ENCODE measurements at places on chromosomes 2 and 18.

DNA sequence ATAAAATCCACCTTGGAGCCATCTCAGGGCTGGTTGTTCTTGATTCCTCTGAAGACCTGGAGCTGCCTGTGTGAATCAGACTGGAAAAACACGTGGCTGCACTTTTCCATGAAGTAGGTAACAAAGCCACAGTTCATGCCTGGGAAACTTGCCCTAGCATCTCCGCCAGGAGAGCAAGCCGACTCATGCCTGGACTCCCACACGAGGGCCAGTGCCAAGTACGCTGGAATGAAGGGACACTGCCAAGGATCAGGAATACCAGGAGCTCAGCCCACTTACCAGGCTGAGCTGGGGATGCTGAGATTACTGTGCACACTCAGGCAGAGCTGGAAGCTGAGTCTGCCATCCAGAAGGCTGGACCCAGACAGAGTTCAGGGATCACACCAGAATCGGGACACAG lies 10.9 kb upstream of the FHL2 start:
- DNase-seq, result no peak

DNA sequence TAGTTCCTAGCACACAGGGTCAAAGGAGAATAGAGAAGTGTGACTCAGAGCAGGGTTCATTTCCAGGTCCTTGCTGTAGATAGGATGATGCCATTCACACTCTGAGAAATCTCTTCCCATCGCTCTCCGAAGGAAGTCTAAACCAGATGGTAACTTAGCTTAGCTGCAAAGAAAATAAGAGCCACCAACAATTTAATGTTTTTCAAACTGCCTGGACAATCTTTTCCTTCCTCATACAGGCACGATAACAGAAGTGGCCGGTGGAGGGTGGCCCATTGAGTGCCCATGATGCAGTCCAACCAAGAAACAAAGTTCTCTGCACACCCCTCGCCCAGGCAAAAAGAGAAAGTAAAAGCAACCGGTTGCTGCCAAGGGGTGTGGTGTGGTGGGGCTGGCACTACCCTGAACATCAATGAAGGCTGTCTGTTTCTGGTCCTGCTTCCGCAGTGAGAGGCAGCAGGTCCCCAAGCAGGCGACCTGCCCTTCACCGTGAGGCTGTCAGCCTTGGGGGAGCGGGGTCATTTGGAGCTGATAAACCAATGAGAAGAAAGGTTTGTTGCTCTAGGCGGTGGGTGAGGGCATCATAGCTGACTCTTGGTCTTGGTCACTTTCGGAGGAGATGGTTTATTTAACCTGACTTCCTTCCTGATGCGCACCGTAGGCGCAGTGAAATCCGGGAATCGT lies 105.6 kb upstream of the CD302 start:
- DNase-seq, result peak; percentile 25

- no peak for DNase-seq
Measured at GRCh38 chr2:9261231-9261883, 54.7 kb downstream of the ASAP2 start.

DNA sequence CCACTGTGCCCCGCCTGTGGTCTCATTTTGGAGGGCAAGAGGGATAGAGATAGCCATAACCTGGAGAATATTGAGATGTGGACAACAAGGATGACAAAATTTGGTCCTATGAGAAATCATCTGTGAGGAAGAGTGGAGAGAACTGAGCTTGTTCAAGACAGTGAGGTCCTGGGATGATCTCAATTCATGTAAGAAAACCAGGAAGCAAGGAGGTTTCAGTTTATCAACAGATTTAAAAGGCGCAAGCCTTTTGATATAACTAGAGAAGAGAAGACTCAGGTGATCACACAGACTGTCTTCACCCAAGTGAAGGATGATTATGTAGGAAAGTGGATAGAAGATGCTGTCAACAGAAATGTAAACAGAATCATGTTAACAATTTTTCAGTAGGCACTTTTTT lies 39.1 kb downstream of the PCBP1 start:
- no peak for DNase-seq

- peak; percentile 5 for DNase-seq
Measured at GRCh38 chr2:224520064-224520463, 65.1 kb downstream of the CUL3 start.

GRCh38 chr2:181143790-181144300 lies 163.4 kb downstream of the UBE2E3 start:
- no peak for DNase-seq

GRCh38 chr18:51621113-51621863 lies 423.8 kb upstream of the MEX3C start:
- peak; percentile 20 for DNase-seq

DNA sequence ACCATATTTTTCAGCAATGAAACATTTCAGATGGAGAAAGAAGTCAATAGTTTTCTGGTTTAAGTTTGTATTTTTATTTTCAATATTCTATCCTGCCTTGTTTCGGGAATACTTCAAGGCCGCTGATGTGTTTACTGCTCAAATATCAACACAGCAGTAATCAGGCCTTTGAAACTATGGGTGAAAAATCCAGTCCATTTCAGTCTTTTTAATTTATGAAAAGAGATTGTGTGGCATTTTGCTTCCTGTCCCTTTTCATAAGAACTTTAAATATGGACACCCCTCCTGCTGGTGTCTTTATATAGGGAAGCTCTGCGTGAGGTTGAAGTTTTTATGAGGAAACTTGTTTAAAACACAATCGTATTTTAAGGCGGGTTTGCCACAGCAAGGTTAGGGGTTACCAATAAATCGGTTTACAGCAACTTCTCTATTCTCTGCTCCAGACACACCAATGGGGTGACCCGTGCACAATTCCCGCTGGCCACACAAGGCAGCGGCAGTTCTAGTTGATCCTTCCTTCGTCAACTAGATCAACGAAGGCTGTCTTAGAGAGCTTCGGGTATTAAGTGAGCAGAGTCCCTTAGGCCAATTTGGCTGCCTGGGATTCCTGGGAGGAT lies 1.2 kb upstream of the TANC1 start:
- no peak for DNase-seq

GRCh38 chr18:24054130-24054529 lies 39.6 kb downstream of the TTC39C start:
- DNase-seq, result no peak

GRCh38 chr2:180707884-180708205 lies 272.6 kb upstream of the UBE2E3 start:
- no peak for DNase-seq

DNA sequence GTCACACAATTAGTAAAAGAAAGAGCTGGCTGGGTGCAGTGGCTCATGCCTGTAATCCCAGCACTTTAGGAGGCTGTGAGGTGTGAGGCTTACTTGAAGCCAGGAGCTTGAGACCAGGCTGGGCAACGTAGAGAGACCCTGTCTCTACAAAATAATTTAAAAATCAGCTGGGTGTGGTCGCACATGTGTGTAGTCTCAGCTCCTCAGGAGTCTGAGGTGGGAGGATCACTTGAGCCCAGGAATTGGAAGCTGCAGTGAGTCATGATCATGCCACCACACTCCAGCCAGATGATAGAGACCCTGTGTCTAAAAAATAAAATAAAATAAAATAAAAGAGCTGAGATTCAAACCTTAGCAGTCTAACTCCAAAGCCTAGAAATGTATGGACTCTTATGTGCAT lies 39.0 kb upstream of the NEDD4L start:
- DNase-seq, result no peak

- no peak for DNase-seq
Measured at GRCh38 chr2:32189011-32189410, 23.3 kb downstream of the SLC30A6 start.

DNA sequence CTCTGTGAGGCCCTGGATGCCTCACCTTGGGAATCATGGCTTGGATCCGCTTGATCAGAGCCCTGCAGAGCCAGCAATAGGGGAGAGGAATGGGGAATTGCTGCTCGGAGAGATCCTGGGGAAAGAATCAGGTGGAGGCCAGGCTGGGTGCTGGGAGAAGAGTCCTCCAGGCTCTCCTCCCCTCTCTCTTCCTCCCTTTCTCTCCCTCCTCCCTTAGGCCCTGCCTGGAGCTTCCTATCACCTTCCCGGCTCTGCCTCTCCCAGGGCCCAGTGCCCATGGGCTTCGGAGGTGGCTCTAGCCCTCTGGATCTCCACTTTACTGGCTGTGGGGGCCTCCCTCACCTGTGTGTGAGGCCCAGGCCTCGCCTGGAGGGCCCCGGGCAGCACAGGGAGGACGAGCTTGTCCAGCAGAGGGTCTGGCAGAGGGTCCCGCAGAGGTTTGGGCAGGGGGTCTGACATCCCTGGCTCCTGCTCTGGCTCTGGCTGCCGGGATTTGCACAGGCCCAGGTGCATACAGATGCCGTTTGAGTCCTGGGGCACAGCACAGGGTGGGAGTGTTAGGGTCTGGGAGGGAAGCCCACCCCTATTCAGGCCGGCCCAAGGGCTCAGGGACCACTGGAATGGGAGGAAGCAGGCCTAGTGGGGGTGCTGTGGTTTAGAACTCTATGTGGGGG lies 2.6 kb downstream of the SFTPB start:
- DNase-seq, result no peak

DNA sequence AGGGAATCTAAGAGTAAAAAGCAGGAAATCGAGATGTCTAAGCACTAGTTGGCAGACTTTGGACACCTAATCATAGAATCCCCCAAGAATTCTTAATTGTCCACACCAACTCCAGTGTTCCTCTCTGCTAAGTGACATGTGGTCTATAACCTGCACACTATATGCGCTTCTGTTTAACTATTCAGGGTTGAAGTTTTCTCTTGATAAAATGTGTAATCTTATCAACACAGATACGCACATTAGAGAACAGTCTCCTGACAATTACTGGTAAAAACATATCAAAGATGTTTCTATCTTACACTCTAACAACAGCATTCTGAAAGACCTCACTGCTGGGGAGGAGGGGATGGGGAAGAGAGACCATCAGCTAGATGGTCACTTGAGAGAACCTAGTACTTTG lies 3.9 kb downstream of the ABCB11 start:
- DNase-seq, result no peak

GRCh38 chr18:7305416-7305815 lies 74.5 kb downstream of the LRRC30 start:
- DNase-seq, result no peak

GRCh38 chr2:42809819-42810120 lies 17.4 kb upstream of the HAAO start:
- no peak for DNase-seq

DNA sequence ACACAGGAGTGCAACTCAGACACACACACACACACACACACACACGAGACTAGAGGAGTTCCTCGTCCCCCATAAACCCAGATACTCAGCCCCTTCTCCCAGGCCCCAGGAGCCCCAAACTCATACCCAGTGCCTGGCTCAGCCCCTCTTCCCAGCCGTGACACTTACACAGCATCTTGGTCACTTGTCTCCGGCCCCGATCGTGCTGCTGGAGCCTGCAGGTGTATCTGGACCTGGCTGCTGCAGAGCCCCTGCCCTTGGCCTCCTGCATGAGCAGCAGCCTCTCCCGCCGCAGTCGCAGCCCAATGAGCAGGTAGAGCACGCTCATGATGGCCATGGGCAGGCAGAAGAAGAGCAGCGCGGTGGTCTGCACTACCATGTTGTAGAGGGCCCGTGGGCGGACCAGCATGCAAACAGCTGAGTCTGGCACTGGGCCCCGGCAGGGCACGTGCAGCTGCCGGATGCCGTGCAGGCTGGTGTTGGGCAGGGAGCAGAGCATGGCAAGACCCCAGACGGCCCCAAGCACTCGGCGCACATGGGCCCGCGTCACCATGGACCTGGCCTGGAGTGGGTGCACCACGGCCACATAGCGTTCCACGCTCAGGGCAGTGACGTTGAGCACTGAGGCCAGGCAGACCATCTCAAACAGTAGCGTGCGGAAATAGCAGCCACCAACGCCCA lies 2.1 kb downstream of the NMUR1 start:
- DNase-seq, result no peak

- no peak for DNase-seq
Measured at GRCh38 chr2:20421336-20421987, 25.4 kb upstream of the RHOB start.

DNA sequence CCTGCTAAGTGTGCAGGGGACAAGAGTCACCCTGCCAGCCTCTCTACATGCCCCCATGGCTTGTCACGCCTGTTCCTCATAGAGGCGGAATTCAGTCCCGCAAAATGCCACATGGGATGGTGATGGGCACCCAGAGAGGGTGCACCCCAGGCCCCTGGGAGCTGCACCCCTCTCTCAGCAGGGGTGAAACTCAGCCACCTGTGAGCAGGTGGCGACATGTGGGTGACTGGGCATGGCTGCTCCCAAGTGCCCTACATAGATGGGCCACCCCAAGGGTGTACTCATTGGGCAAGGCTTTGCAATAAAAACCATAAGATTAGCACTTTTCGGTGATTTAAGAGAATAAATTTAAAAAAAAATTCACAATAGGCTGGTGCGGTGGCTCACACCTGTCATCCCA lies 6.3 kb downstream of the HS6ST1 start:
- DNase-seq, result no peak

DNA sequence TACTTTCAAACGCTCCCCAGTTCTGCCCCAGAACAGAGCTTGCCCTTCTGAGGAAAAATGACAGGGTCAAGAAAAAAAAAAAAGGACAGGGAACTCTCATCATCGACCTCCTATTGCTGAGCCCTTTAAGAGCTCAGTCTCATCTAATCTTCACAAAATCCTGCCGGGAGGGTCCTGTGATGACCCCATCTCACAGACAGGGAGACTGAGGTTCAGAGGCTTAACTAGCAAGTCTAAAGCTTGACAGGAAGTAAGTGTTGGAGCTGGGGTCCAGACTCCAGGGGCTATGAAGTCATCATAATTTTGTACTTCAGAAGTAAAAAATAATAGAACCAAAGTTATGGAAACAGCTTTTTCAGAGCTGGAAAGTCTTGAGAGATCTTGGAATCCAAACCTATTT lies 171.1 kb upstream of the MYCN start:
- DNase-seq, result no peak

DNA sequence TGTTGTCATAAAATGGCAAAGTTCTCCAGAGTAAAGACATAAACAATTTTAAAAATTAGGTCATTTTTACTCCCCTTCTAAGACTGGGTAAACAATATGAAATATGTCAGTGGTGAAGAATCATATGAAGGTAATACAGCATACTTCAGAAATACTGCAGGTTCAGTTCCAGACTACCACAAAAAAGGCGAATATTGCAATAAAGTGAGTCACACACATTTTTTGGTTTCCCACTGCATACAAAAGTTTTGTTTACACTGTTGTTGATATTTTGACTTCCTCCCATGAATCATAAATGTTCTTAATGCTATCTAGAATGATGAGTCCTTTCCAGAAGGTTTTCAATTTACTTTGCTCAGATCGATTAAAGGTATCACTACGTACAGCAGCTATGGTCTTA lies 73.5 kb downstream of the SMC6 start:
- DNase-seq, result no peak

- no peak for DNase-seq
Measured at GRCh38 chr2:16900405-16901025, 234.9 kb upstream of the CYRIA start.

DNA sequence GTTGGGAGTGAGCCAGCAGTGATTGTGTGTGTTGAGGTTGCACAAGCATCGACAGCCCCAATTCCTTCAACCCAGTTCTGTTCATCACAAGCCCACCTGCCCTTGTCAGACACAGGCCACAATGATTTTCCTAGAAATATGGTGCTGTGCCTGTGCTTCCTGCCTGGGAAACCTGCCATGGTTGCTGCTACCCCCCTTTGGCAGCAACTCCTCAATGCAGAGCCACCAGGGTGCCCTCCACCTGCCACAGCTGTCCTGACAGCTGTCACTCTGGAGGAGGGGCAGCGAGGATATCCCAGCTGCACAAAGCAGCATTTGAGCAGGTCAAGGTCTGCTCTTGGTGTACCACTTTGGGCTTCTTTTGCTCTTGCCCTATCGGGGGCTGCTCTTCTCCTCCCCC lies 27.1 kb downstream of the SMIM21 start:
- DNase-seq, result no peak

- no peak for DNase-seq
Measured at GRCh38 chr2:70901227-70902066, 34.3 kb upstream of the ATP6V1B1 start.

GRCh38 chr2:120365236-120365793 lies 19.4 kb downstream of the INHBB start:
- DNase-seq, result no peak

Data from GM12891 (cell line).